ENCODE measurements at places on chromosomes 5 and 9.

- DNase-seq, result no peak
These were observed 98.9 kb downstream of the USP20 start for GRCh38 chr9:129934041-129934591.

DNA sequence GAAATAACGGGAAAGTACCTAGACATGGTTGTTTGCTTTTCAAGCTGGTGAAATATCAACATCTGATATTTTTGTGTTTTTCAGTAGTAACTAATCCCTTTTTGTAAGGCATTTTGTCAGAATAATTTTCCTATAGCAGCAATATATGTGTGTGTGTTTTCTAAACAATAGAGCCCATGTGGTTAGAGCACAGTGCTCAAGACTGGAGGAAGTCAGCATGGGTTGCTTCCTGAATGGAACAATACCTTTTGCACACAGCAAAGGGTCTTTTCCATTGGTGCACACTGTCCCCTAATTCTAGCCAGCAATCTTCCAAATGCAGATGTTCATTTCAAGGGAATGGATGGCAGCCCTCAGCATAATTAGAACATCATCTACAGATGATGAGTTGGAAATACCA is 270.1 kb downstream of the AOPEP start:
- DNase-seq, result no peak

- DNase-seq, result peak; percentile 30
These were observed 17.1 kb downstream of the DELE1 start for GRCh38 chr5:141940695-141941271.

- DNase-seq, result no peak
These were observed 276.2 kb upstream of the TNC start for GRCh38 chr9:115393976-115394775.

- DNase-seq, result no peak
These were observed 588.7 kb upstream of the CDH6 start for GRCh38 chr5:30604648-30605262.

DNA sequence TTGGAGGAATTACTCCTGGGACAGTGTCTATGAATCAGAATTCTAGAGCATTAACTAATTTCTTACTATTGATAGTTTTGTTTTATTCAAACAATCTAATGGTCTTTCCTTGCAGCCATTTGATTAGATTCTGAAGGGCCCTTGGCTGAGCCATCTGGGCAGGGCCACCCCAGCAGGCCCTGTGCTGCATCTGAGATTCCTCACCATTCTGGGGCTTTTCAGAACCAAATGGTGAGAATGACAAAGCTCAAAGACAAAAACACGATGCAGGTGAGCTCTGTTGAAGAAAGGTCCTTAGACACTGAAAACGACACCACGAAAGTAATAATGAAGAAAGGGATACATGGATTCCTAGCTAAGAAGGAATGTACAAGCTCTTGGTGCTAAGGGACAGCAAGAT is 321.0 kb upstream of the IRX4 start:
- no peak for DNase-seq

- peak; percentile 46 for DNase-seq
These were observed 1.4 kb downstream of the ZSWIM6 start for GRCh38 chr5:61333321-61333953.

- DNase-seq, result no peak
These were observed 2.0 kb downstream of the OR2V2 start for GRCh38 chr5:181149355-181149754.

- DNase-seq, result peak; percentile 40
These were observed 16.1 kb upstream of the DRD1 start for GRCh38 chr5:175460126-175460525.

- no peak for DNase-seq
These were observed 152.1 kb downstream of the GNAQ start for GRCh38 chr9:77879437-77879943.

GRCh38 chr5:74135033-74135432 is 505.5 kb downstream of the ENC1 start:
- no peak for DNase-seq

DNA sequence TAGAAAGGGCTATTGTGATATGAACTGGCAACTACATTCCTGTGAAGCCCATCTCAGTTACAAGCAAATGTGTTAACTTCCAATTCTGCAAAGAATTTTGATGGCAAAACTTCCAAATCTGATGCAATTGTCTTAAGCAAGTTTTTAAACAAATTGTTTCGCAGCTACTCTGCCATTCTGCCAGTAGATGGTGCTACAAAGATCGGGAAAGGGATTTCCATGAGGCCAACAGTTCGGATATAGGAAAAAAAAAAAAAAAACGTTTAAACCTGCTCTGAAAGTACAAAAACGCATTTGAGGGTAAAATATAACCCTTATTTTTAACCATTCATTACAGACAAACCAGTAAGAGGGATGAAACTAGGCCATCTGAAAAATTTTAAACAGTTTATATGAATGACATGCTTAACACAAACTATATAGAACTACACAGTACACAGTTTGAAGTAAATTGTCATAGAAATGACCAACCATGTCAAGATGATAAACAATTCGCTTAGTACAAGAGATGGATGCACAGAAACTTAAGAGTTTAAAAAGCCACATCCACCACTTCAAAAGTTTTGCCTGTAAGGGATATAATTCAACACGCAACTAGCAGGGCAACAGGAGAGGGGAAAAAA is 2.2 kb downstream of the HNRNPA0 start:
- DNase-seq, result no peak

GRCh38 chr5:132459983-132460838 is 30.4 kb downstream of the IRF1 start:
- peak; percentile 46 for DNase-seq

DNA sequence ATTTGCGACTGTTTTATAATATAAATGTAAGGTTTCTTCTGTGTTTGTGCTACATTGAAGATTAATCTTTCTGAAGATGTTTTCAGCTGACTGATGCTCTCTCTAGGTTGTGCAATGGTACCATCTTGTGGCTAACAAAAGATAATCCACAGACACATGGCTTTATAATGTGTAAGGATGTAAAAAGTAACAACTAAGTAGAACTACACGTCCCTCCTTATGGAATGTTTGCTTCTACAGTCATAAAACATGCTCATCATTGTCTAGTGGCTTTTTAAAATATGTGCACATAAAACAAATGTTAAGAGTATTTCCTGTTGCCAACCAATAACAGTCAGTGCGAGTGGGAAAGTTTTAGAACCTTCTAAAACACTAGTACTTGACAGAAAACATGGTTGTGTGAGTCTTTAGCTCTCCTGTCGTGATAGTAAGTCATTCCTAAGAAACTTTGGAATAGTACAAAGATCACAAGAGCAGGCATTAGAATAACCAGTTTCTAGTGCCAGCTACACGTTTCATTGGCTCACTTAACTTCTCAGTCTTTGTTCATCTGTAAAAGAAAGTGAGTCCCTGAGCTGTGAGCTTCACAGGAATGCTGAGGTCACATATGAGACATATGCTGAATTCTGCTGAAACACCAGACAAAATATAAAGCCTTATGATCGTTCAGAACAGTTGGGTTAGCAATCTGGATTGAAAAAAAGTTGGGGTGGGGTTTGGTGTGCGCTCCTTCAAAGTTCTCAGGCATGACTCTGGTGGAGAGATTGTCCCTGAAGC is 75.7 kb upstream of the GLIS3 start:
- DNase-seq, result peak; percentile 22

DNA sequence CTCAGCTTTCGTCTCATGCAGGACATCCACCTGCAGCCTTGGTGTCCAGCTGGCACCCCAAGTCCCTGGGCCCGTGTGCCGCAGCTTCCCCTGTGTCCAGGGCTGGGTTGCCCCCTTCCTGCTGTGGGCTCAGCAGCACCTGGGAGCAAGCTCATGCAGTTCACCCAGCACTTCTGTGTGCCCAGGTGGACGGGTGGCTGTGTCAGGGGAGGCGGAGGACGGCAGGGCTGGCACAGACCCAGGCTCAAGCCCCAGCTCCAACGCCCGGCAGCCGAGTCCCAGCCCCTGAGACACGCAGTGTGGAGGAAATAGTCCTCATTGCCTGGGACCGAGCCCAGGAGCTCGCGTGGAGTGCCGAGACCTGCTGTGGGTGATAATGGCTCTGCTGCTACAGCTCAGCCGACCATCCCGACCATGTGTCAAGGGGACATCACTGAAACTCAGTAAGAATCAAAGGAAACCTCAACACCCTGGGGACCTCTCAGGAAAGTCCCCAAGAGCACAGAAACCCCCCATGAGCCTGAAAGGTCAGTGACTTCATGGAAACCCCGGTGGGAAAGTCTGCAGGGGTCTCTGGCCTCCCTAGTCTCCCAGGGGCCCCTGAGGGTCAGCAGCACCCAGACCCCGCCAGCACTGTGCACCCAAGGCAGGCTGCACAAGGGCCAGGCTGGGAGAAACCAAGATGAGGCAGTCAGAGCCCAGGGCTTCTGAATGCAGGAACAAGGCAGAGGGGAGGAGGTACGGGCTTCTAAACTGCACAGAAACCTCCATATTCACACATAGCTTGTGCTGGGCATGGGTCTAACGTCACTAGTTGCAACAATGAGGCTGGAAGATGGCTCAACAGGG is 38.8 kb downstream of the LPCAT1 start:
- DNase-seq, result no peak

DNA sequence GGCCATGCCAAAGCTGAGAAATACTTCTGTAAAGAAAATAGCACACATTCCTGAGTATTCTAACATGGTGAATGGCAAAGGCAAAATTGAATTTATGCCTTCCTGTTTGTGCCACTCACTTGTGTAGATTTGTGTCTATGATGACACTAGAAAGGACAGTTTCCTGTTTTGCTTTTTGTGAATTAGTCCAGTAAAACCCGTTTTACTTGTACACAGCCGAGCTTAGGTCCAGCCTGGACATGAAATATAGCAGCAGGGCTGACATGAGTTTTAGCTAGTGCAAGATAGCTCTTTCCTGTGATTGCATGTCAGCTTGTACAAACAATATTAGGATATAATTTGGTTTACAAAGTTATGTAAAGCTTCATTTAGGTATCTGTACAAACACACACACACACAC is 1891.7 kb upstream of the WWC1 start:
- DNase-seq, result no peak

All from SJSA1 (cell line).